Stimulated activated naive CD4-positive, alpha-beta T cell (primary cell): ENCODE measurements at places on chromosomes 6 and 20.

GRCh38 chr6:106979435-106979884, 4.9 kb upstream of the CD24 start:
- peak; percentile 48 for DNase-seq

- no peak for DNase-seq
Observed at GRCh38 chr20:33377366-33377765, 24.0 kb downstream of the CDK5RAP1 start.

GRCh38 chr6:24779416-24780016, 4.8 kb downstream of the GMNN start:
- DNase-seq: no peak

GRCh38 chr6:33204415-33205190, at the start of gene HSD17B8:
TSS of gene HSD17B8 (plus strand) at chr6:33204655. CDS start at chr6:33204669, 14 bp downstream.
- DNase-seq: peak; percentile 74

- DNase-seq: no peak
Observed at GRCh38 chr6:27861276-27861840, 50.8 kb downstream of the OR2B2 start.

GRCh38 chr6:8043221-8043620, 21.0 kb downstream of the BLOC1S5 start:
- no peak for DNase-seq

- DNase-seq: no peak
Observed at GRCh38 chr6:129908356-129908755, 47.2 kb upstream of the TMEM244 start.

DNA sequence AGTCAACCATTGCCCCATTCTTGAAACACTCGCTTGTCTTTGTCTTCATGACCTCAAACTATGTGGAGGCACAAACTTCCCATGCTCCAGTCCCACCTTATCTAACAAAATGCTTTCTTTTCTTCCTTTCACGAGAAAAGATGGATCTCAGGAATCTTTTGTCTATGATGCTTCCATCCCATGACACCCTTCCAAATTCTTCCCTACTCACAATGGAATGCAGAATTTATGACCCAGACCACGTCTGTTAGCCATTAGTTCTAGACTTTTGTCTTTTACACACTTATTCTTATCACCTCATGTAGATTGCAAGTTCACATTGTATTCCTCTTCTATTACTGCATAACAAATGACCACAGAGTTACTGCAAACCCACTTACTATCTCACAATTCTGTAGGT, 24.2 kb upstream of the LAMP5 start:
- DNase-seq: no peak

- DNase-seq: no peak
Observed at GRCh38 chr6:20817806-20818320, 283.6 kb downstream of the CDKAL1 start.

DNA sequence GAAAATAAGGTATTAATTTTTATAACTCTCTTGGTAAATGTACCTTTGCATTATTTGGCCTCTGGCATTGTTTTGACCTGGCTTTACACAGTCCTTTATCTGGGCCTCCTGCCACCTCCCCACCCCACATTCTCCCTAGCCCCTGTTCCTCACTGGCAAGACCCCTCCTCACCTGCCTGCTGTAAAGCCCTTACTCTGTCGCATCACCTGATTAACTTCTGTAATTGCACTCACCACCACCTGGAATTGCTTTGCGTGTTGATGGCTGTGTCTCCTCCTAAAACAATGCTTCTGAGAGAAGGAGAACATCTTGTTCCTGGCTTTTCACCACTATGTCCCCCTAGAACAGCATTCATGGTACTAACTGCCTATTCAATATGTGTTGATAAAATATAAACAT, 24.8 kb downstream of the SNX9 start:
- no peak for DNase-seq

DNA sequence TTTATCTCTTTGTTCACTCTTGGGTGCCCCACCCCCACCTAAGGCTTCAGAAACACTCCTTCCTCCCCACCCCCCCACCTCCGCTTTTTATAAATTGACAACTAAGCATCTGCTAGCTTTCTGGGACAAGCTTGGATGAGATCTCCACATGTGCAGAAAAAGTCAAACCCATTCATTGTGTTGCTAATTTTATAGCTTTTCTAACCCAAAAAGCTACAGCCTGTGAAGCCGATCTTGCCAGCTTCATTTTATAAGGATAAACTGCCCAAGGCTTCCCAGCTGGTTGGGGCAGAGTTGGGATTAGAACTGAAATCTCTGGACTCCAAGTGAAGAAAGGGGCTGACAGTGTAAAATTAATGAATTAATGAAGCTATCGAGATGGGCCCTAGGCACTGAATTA, 24.1 kb downstream of the BPIFB4 start:
- no peak for DNase-seq

- DNase-seq: no peak
Observed at GRCh38 chr6:81734081-81734480, 18.4 kb downstream of the TENT5A start.

DNA sequence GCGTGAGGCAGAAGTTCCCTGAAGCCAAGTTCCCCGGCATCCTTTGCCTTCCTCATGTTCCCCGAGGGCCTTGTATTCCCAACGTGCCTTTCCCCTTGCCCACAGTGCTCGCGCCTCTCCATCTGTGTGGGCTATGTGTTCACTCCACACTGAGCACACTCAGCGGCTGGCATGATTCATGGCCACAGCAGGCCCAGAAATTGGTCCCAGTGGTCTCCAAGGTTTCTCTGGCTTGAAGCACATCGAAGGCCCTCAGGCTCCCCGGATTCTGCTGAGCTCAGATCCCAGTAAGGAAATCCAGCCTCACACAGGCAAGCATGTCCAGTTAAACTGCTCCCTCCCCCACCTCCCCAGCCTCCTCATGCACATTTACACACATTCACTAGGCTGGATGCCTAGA, 123.6 kb downstream of the ISM1 start:
- DNase-seq: no peak

DNA sequence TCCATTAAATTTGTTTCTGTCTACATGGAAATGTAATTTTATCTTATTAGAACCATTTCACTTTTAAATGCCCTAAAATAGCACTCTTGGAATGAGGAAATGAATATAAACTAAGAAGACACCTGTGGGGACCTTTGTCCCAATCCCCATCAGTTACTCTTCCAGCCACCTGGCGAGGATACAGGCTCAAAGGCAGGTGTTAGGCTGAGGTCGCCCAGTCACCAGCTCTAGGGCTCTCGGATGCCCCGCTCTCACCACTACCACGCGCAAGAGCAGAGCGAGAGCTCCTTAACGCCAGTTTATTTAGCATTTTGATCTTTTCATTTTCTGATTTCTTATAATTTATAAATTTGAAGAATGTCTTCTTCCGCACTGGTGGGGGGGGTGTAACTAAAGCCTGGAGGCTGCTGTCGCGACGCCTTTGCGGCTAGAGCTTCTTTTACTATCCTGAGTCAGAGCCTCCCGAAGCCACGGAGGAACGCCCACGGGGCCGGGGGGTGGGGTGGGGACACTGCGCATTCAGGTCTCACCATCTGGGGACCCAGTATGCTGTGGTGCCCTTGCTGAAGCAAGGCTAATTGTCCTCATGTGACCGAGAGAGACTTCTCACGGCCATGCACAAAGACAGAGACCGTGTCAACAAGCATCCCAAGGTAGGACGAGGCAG, 38.7 kb upstream of the AFDN start:
- no peak for DNase-seq
